ENCODE measurements at places on chromosomes 6 and 20.

DNA sequence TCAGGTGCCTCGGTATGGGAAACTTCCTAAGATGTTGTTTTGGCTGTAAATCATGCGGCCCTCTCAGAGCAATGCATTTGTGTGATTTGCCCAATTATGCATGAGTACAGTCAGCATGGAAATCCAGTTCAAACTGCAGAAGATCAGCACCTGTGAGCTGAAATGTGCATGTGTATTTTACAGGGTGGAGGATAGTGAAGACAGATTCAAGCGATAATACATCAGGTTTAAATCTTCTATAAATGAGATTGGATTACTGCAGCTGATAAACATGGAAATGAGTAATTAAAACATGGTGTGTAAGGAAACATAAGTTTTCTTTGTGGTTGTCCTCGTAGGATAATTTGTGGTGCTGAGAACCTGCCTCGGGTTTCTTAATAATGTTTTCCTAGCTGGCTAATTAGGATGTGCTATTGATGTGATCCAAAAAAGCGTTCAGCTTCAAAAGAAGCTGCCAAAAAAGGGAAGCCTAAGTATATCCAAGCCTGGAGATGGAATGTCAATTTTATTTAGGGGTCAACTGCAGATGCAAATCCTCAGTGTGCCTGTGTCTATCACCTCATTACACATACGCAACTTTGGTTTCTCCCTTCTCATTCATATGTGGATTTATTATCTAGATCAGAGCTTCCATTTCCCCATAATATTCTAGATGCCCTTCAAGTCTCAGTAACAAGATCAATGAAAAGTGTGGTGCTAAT is 117.1 kb upstream of the CCDC28A start:
- DNase-seq = no peak

DNA sequence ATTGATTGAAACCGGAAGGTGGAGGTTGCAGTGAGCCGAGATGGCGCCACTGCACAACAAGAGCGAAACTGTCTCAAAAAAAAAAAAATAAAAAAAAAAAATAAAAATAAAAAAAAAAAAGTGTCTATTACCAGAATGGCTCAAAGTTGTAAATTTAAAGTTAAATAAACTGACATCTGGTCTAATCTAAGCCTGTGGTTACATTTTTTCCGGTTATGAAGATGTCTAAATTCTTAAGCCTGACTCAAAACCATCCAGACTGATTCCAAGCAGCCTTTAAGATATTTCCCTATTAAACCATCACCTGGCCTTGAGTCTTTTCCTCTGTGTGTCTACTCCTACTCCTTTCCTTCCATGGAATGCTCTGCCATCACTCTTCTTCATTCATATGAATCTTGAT is 371.7 kb upstream of the RUNX2 start:
- no peak for DNase-seq

GRCh38 chr20:61533231-61533631 is 281.2 kb downstream of the CDH4 start:
- DNase-seq = no peak

DNA sequence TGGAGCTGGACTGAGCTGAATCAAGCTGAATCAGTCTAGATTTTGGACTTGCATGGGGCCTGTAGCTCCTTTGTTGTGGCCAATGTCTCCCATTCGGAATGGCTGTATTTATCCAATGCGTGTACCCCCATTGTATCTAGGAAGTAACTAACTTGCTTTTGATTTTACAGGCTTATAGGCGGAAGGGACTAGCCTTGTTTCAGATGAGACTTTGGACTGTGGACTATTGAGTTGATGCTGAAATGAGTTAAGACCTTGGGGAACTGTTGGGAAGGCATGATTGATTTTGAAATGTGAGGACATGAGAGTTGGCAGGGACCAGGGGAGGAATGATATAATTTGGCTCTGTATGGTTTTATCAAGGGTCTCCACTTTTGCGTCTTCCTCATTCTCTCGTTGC is 3.0 kb upstream of the TMEM170B start:
- no peak for DNase-seq

Measured in activated CD8-positive, alpha-beta memory T cell treated with anti-CD3 and anti-CD28 coated beads, Interleukin-2, amount 50 U/mL, for 4 hours (primary cell).